ENCODE measurements at places on chromosomes 1 and 21.

GRCh38 chr1:162284206-162284955 is 92.3 kb downstream of the SPATA46 start:
- DNase-seq, result no peak

DNA sequence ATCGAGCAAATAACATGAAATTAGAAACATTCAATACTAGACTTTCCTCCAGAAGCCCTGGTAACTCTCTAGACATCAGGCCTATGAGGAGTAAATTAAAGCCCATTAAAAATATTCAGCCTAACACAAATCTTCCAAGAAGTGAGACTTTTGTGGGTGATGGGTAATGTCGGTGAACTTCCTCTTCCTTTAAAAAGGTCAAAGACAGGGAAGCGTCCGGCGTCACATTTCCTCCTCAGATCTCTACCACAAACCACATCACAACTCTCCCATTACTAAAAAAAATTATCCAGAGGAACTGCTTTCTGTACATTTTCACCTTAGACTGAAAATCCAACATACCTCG is 1.4 kb downstream of the EIF4G3 start:
- DNase-seq, result peak; percentile 21

DNA sequence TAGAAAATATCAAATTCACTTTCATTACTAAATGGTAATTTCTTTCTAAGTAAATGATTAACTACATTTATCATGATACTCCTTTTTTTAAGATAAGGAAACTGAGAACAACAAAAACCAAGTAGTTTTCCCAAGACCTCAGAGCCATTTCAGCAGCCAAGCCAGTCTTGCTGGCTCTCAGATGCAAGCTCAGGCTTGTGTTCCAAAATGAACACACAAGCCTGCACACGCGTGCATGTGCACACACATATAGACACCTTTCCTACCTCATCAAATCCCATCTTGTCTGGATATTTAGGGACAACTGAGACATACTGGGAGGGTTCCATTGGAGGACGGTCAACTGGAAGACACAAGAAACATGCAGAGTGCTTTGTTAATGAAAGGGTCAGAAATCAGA is 83.0 kb downstream of the COLGALT2 start:
- DNase-seq, result no peak

DNA sequence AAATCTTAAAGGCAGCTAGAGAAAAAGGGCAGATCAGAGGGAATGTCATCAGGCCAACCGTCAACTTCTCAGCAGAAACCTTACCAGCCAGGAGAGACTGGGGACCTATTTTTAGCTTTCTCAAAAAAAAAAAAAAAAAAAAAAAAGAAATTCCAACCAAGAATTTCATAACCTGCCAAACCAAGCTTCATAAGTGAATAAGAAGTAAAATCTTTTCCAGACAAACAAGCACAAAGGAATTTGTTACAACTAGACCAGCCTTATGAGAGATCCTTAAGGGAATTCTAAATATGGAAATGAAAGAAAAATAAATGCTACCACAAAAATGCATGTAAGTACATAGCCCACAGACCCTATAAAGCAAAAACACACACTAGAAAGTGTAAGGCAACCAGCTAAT is 267.7 kb downstream of the AKT3 start:
- no peak for DNase-seq

DNA sequence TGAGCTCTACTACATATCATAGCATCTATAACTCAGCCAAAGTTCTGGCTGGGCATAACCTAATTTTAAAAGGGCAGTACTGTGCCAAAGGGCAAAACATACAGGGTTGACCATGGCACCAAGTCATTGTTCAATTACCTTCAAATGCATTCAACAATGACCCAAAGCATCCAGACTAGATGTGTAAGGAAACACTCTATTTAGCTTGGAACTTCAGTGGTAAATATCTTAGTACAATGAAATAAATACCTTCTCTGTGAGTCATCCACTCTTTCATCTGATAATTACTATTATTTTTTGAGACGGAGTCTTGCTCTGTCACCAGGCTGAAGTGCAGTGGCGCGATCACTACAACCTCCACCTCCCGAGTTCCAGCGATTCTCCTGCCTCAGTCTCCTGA is 70.0 kb downstream of the NVL start:
- DNase-seq, result no peak

DNA sequence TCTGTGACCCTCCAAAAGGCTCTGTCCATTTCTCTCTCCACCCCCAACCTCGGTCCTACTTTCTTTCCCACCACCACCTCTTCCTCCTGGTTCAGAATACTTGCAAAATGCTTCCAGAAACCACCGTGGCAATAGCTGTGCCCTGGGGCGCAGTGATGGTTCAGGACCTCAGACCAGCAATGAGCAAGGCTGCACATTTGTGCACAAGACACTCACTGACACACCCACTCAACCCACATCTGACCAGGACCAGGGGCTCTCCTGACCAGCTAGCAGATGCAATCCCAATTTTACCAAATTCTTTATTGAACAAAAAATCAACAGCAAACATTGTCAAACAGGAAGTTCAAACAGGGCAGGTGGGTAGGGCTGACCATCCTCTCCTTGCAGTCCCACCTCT is 25.7 kb downstream of the SPOCD1 start:
- DNase-seq, result no peak

DNA sequence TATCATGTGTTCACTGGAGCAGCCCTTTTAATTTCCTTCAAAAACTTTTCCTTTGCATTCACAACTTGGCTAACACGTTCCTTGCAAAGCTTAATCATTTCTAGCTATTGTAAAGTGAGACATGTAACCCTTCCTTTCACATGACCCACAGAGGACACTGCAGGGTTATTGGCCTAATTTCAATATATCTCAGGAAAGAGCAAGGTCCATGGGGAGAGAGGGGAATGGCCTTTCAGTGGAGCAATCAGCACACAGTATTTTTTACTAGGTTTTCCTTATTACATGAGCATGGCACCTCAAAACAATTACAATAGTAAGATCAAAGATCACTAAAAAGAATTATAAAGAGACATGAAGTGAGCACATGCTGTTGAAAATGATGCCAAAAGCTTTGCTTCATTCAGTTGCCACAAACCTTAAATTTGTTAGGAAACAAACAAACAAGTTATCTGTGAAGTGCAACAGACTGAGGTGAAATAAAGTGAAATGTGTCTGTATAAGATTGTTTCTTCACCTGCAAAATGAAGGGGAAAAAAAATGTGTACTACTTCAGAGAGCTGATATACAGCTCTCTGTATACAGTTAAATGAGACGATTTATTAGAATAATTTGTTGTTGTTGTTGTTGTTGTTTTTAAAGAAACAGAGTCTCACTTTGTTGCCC is 61.5 kb downstream of the EIF4G3 start:
- DNase-seq, result no peak

DNA sequence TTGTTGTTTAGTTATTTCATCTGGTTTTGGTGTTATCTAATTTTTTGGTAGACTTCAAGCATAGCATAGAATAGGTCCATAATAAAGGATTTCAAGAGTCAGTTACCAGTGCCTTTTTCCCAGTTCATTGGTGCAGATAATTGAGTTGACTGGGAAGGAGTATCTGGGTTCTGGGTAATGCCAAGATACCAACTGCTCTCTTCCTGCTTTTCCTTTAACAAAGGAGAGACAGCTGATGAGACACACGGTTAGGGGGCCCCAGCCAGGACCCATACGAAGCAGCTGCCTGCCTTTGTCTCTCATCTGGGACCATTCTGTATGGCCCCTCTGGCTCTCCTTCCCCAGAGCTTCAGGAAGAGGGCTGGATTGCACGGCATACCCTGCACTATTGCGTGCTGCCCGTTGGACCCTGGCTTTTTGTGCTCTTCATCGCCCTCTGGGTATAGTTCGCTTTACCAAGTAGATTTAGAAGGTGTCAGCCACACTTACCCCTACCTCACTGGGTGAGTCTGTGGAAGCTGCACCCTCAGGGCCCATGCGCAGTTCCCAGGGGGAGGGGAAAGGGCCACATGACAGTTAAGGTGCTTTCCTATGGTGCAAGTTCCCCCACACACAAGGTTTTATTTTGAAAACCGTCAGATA is 7.0 kb downstream of the NAV1 start:
- DNase-seq, result no peak

DNA sequence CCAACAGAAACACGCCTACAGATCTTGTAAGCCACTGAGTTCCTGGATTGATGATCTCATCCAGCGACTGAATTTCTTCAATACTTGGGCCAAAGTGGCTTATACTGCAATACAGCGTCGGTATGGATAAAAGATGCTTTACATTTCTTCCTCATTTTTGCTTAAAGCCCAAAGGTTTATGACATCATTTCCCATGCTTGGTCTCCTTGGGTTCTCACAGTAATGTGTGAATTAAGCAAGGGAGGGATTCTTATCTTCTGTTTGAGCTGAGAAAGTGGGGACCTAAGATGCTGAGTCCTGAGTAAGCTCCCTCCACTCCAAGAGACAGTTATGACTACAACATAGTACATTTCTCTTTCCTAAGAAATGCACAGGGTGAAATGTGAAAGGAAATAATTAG is 39.5 kb downstream of the LBR start:
- DNase-seq, result no peak

GRCh38 chr1:203178821-203179666 is 3.4 kb upstream of the MYBPH start:
- no peak for DNase-seq

All from AG08395 (cell line).